ENCODE measurements at places on chromosomes 6 and 20.

DNA sequence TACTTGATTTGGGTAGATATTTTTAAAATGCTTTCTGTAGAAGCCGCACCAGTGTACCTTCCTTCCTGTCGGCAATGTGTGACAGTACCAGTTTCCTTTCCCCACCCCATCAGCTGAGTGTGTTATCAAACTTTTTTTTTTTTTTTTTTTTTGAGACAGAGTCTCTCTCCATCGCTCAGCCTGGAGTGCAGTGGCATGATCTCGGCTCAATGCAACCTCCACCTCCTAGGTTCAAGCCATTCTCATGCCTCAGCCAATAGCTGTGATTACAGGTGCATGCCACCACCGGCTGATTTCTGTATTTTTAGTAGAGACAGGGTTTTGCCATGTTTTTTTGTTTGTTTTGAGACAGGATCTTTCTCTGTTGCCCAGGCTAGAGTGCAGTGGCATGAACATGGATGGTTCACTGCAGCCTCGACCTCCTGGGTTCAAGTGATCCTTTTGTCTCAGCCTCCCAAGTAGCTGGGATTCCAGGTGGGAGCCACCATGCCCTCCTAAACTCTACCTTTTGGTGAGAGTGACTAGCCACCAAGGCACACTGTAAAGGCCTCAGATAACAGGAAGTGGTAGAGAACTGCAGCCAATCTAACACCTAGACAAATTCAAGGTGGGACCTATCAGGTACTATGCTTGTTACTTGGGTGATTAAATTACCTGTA lies 26.5 kb upstream of the ZBTB22 start:
- DNase-seq = no peak

DNA sequence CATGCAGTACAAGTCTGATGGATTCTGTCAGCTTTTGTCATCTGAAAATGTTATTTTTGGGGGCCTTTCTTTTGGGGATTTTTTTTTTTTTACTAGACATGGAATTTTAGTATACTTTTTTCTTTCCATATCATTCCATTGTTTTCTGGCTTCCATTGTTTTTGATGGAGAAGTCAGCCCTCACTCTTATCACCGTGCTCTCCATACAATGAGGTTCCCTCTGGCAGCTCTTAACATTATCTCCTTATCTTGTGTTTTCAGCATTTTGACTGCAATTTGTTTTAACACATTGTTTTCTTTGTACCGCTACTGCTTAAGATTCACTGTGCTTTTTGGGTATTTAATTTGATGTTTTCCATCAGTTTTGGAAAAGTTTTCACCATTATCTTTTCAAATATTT lies 191.5 kb upstream of the AGPAT4 start:
- DNase-seq = no peak

DNA sequence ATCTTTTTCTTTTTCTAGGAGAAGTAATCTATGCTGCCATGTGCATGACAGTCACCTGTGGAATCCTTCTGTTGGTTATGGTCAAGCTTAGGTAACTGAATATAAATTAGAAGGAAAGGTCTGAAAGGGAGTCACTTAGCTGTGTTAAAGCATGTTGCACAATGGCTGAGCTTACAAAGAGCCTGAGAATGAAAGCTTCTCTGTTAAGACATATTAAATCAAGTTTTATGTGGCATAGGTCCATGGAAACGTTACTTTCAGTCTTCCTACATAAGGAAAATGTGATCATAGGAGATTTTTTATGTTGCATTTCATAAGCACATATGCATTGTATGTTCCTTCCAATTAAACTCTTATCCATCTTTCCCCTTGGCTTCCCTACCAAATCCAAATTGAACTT lies 72.1 kb downstream of the GFRAL start:
- no peak for DNase-seq

GRCh38 chr6:151147118-151147832 lies 92.5 kb upstream of the AKAP12 start:
- no peak for DNase-seq

- DNase-seq = no peak
Measured at GRCh38 chr6:85775883-85776282, 133.2 kb upstream of the SYNCRIP start.

DNA sequence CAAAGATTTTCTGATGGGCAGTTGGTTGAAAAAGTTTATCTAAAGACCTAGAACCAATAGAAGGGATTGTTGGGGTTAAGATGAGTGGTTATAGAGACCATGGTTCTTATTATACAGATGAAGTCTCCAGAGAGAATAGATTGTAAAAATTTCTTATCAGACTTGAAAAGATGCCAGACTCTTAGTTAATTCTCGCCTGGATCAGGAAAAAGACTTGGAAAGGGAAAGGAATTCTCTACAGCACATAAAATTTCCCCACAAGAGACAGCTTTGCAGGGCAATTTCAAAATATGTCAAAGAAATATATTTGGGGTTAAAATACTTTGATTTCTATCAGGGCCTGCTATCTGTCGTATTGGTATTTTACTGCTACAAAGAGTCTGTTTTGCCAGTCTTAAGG lies 582.6 kb downstream of the UTRN start:
- DNase-seq = no peak

- DNase-seq = no peak
Measured at GRCh38 chr6:75409928-75410327, 83.7 kb downstream of the FILIP1 start.

DNA sequence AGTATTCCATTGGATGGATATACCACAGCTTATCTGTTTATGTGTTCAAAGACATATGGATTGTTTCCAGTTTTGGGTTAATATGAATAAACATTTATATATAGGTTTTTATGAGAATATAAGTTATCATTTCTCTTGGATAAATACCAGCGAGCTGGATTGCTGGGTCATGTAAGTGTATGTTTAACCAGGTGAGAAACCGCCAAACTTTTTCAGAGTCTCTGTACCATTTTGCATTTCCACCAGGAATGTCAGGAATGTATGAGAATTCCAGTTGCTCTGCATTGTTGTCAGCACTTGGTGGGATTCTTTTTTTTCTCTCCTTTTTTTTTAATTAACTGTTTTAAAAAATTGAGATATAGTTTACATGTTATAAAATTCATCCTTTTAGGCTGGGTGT lies 52.1 kb downstream of the PHF20 start:
- DNase-seq = no peak

DNA sequence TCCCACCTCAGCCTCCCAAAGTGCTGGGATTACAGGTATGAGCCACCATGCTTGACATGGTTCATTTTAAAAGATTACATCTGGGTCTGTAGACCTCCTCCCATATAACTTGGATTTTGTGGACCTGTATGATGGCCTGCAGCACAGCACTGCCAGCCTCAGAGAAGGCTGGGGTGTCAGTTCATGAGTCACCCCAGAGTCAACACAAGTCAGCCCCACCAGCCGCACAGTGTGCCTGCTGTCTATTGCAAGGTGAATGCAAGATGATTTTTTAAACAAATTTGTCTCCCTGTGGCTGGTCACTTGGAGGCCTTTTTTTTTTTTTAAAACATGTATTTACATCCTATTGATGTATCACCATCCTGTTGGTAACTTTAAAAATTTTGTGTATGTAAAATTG lies 76.7 kb downstream of the RREB1 start:
- no peak for DNase-seq
